Activated CD4-positive, alpha-beta T cell treated with anti-CD3 and anti-CD28 coated beads for 48 hours (primary cell): ENCODE measurements at places on chromosomes 1 and 21.
A peak's percentile ranks its signal among the peaks of the same experiment; 100 is the strongest.

GRCh38 chr1:45317166-45317565 lies 9.5 kb upstream of the HPDL start:
- no peak for DNase-seq

GRCh38 chr1:52072291-52072690 lies 16.2 kb downstream of the BTF3L4 start:
- no peak for DNase-seq

DNA sequence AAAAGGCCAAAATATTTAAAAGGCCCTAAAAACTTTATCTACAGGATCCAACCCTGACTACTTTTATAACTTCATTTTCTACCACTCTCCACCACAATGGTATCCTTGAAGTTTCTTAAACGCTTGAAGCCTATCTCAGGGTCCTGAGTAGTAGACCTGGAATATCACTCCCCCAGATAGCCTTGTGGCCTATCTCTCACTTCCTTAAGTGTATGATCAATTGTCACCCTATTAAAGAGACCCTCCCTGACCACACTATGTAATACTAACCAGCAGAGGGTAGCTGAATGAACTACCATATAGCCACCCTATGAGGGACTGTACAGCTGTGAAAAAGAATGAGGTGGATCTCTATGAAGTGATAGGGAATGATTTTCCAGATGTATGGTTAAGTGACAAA lies 5.6 kb downstream of the CD58 start:
- no peak for DNase-seq

GRCh38 chr1:221783936-221784335 lies 42.0 kb upstream of the DUSP10 start:
- no peak for DNase-seq

DNA sequence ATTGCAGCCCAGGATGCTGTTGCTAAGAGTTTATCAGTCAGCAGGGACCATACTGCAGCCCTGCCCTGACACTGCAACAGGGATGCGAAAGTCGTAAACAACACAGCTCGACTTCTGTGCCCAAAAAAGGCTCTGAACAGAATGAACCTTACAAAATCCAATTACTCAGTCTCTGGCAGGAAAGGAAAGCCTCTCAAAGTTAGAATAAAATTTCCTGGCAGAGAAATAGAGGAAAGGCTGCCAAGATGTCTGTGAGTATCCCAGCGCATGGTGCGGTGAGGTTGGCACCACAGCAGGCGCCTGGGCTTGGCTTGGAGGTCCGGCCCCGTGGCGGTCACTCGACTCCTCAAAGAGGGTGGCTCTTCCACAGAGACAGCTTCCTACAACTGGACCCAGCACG lies 185.8 kb downstream of the PCP4 start:
- DNase-seq: no peak

DNA sequence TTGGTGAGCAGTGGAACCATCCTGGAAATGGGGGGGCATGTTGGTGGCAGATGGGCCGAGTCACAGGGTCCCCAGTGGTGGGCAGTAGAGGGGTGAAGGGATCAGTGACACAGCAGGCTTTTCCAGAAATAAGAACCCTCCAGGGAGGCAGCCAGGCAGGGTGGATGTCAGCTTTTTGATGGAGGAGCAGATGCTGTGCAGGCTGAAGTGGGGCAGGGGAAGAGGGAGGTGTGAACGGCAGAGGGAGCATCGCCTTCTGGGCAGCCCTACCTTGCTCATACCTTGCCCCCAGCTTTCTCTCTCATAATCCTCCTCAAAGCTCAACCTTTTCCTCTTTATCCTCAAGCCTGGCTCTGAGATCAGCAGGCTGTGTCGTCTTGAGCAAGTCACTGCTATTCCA lies 131.8 kb upstream of the IPO9 start:
- DNase-seq: no peak

GRCh38 chr1:219701476-219701875 lies 88.6 kb upstream of the ZC3H11B start:
- DNase-seq: no peak

GRCh38 chr1:215789981-215790380 lies 222.9 kb downstream of the KCTD3 start:
- no peak for DNase-seq

- peak; percentile 19 for DNase-seq
Observed at GRCh38 chr1:223748405-223748772, 36.0 kb downstream of the CAPN2 start.

DNA sequence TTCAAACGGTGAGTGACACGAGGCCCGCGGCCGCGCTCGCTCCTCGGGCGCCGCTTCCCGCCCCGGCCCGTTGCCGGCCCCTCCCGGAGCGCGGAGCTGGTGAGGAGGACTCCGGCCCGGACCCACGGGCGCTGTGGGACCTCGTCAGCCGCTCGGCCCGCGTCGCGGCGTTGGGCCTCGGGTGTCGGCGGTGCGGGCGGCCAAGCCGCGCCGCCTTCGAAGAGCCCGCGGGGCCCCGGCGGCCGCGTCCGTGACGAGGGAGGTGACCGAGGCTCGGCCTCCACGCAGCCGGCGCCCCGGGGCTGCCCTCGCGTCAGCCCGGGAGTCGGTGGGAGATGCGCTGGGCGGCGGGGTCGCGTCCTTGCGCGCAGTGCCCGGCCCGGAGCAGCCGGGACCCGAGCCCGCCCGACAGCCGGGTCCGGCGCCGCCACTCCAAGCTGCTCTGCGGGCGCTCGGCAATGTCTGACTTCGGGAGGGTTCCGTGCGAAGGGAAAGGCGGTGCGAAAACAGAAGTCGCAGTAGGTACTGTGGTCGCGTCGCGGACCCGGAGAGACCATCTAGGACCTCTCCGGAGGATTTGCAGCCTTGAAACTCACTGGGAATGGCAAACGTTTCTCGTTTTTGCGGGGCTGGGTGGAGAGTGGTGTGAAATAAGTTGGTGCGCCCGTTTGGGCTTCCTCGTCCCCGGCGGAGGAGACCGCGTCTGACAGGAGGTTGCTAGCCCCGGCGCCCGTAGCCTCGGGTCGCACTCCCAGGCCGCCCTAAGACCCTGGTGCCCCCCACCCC lies 829 bp downstream of the SPEN start:
- DNase-seq: peak; percentile 60

DNA sequence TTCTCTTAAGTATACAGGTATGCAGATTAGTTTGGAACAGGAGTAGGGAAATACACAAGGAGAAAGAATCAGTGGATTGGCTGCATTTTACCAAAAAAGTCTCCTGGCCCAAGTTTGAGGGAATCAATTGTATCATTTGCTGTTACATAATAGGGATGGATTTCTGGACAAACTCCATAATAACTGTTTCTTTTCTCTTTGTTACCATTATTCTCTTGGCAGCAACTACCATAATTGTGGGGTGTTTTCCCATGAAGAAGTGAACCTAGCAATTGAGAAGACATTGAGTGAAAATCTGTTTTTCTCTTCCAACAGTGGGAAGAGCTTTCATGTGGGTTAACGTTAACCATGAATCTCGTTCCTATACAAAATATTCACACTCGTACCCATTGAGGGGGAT lies 46.4 kb upstream of the DPT start:
- DNase-seq: no peak

- DNase-seq: no peak
Observed at GRCh38 chr21:45424854-45425795, 20.2 kb downstream of the COL18A1 start.

DNA sequence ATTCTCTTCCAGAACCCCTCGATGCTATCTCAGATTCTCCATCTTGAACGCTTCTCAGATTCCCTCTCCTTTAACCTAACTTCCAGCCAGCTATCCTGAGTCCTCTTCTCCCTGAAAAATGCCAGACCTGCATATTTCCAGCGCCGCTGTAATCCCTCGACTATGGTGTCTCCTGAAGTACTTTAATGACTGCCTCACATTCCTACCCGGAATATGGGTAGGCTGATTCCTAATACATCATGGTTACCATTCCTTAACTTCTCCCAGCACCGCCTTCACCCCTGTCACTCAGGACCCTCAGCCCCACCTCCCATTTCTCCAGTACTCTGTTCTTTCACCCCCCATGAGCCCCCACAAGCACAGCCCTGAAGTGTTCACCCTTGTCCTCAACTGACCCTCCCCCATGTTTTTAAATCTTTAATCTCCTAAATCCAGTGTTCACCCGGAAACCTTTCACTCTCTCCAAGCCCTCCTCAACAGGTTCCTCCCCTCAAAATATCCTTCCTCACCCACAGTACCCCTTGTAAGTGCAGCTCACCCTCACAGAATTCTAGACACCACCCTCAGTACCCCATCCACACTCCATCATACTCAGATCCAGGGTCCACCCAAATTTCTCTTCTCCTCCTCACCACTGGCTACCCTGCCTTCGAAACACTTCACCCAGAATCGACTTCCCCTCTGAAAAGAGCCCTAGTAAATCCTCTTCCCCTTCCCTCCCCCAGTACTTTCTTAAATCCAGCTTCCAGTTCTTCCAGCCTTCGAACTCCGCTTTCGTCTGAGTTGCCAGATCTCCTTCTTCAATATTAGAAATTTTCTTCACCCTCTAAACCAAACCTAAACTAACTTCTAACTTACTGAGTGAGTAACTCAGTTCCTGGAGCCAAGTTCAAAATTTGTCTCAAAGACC lies 922 bp downstream of the CPT2 start:
- no peak for DNase-seq

DNA sequence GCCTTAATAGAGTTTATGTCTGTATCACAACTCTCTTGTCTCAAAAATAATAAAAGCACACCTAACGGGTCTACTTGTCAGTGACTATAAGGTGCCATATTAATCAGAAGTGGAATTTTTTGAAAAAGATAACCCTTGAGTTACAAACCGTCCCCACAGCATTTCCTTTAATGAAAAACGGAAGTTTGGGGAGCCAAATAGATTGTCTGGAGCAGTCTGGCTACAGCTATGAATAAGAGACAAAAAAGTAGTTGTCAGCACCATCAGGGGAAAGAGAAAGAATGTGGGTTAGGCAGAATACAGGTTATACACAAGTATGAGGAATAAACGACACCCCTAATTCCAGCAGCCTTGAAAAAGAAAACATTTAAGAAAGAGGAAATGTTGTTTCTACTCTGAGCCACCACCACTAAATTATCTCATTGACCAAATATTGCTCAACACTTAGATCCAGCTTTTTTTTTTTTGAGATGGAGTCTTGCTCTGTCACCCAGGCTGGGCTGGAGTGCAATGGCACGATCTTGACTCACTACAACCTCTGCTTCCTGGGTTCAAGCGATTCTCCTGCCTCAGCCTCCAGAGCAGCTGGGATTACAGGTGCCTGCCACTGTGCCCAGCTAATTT lies 29.4 kb upstream of the USP24 start:
- DNase-seq: no peak

DNA sequence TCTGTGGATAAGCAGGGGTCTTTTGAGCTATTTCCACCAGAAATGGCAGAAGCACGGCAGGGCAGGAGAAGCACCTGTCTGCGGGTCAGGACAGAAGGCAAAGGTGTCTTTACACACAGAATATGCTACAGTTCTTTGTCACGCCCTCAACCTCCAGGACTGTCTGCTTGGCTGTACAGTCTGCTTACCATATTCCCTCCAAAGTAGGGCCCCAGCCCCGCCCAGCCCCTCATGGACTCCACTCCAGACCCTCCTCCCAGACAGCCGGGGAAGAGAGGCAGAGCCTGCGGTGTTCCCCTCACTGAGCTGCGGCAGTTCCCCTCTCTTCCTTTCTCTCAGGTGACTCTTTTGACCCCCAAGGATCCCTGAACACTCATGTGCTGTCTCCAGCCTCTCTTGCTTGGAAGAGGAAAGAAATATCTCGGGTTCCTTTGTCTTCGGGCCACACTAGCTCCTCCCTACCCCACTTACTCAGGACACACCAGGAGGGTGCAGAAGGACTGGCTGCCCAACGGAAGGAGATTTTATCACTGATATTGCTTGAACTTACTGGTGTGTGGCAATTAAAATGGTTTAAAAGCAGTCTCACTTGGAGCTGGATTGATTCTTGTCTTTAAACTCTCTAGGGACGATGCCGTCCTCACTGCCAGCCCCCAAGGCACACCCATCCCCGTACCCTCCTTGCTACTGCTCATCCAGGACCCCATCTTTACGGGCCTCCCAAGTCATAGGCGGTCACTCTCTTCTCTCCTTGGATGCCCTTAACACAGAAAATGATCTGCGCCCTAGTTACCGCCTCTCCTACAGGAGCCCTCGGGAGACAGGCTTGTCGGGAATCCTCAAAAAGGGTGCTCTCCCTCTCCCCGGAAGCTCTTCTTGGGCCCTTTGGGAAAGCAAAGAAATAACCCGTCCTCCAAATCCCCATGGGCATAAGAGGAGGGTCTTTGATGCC lies 169.7 kb downstream of the TOMM20 start:
- DNase-seq: no peak

DNA sequence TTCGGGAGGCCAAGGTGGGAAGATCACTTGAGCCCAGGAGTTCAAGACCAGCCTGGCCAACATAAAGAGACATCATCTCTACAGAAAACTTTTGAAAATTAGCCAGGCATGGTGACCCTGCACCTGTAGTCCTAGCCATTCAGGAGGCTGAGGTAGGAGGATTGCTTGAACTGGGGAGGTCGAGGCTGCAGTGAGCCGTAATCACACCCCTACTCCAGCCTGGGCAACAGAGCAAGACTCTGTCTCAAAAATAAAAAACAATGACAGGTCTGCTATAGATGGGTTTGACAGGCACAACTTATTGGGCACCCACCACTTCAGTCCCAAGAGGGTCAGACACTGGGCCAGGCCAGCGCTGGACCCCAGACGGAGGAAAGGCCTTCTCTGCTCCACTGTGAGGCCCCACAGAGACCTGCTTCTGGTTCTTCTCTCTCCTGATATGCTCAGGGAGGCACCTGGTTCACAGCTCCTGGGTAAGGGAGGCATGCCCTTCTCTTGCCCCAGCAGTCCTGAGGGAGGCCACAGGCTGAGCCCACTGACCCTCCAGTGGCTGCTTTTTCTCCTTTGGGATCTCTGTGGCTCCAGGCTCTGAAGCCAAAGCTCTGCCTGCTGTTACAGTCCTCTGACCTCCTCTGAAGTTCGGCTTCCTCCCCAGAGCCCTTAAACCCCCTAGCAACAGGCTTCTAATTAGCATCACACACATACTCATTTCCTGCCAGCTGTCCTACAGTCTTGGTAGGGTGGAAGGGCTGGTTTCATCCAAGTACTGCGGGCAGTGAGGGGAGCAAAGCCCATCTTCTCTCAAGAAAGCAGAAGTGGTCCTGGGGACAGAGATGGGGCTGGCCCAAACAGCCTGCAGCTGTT lies 14.4 kb downstream of the S100A16 start:
- DNase-seq: peak; percentile 29

GRCh38 chr1:89584211-89584610 lies 48.7 kb upstream of the LRRC8C start:
- DNase-seq: no peak
